ENCODE measurements at places on chromosomes 13 and 19.

GRCh38 chr13:92727118-92727517 is 499.5 kb upstream of the GPC6 start:
- DNase-seq, result no peak

GRCh38 chr13:62710787-62711186 is 1295.1 kb upstream of the PCDH20 start:
- DNase-seq, result no peak

DNA sequence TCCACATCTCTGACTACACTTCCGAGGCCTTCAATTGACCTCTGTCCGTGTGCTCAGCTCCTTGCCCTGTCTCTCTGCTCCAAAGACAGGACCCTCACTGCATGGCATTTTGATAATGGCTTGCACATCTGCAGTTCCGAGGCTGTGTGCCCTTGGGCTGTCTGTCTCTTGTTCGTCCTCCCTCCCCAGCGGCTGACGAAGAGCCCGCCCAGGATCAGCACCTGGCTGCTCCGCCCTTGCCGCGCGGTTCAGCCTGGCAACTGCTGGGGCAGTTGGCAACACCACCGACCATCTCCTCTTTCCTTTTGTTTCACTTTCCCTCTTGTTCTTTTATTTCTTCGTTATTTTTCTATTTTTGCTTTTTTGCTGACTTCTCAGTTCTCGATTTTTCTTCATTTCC is 270.4 kb downstream of the TEX29 start:
- DNase-seq, result no peak

GRCh38 chr19:677601-678436 is 1.6 kb downstream of the FSTL3 start:
- DNase-seq, result no peak

DNA sequence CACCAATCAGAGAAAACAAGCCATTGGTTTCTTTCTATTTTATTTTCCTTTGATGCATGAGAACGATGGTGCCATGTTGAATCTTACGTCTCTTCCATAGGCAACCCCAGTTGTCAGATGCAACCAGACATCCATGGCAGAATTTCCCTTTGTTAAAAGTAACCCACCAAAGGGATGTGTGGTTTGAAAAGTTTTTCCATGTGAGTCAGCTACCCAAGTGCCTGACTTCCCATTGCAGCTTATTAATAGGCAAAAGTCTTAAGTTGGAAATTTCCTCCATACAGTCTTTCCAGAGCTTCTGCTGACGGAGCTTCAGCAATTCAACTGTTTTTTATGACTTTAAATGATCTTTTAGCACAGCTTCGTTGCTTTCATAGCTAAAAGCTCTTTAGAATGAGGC is 73.8 kb upstream of the FAM216B start:
- no peak for DNase-seq

DNA sequence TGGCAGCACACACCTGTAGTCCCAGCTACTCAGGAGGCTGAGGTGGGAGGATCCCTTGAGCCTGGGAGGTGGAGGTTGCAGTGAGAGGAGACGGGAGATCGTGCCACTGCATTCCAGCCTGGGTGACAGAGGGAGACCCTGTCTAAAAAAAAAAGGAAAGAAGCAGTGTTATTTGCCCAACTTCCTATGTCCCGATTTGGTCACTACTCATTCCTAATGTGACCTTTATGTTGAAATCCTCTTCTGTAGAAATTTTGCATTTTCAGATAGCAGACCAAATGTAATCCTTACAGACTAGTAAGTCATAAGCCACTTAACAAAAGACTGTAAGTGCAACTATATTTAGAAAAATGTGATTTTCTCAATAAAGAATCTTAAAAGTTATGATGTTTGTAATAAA is 18.2 kb upstream of the STK24 start:
- no peak for DNase-seq

DNA sequence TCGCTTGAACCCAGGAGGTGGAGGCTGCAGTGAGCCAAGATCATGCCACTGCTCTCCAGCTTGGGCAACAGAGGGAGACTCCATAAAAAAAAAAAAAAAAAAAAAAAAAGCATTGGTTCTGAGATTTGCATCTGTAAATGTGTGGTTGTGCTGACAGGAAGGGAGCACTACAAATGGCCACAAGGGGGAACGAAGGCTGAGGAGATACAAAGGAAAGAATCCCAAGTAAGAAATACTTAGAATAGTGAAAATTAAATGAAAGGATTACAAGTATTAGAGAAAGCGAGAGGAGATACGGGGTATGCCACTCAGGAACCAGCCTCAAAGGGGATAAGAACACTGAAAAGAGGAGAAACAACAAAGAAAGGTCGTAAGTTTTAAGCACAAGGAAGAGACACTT is 284.9 kb downstream of the KLF12 start:
- DNase-seq, result no peak

DNA sequence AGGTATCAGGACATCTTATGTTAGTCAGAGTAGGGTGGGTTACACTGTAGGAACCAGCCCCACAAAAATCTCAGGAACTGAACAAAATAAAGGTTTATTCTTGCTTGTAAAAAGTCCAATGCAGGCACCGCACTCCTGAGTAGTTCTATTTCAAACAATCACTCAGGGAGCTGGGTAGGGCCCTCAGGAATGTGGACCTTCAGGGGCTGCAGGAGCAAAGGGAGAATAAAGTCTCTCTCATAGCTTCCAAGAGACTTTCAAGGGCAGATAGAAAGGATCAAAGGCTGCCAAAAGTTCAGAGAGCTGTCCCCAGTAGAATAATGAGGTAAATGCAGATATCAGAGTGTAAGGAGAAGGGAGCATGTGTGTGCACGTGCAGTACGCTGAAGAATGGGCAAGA is 49.4 kb downstream of the RUBCNL start:
- no peak for DNase-seq
